ENCODE measurements at places on chromosomes 2 and 18.

DNA sequence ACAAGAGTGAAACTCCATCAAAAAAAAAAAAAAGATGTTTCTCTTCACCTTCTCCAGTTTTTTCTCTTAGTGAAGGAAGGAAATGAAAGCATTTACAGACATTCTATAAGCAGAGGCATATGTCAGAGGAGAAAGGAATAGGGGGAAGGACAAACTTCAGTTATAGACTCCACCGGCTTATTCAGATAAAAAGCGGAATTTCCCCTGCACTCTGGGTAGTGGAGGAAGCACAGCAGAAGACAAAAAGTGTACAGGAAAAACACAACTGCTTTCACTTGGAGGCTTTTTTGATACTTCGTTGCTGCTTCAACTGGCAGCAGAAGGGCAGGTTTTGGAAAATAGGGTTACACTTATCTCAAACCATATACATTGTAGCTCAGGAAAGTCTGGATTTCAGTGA lies 3.2 kb upstream of the MGAT4A start:
- H3K4me1 ChIP-seq = no peaks in the 10 kb centered on the region
- no peak overlapping the region for H3K27ac ChIP-seq
- DNase-seq = no peak
- H3K4me3 ChIP-seq = no peak overlapping the region
- no peaks in the 10 kb centered on the region for H3K36me3 ChIP-seq
- H3K27me3 ChIP-seq = no peaks in the 10 kb centered on the region

DNA sequence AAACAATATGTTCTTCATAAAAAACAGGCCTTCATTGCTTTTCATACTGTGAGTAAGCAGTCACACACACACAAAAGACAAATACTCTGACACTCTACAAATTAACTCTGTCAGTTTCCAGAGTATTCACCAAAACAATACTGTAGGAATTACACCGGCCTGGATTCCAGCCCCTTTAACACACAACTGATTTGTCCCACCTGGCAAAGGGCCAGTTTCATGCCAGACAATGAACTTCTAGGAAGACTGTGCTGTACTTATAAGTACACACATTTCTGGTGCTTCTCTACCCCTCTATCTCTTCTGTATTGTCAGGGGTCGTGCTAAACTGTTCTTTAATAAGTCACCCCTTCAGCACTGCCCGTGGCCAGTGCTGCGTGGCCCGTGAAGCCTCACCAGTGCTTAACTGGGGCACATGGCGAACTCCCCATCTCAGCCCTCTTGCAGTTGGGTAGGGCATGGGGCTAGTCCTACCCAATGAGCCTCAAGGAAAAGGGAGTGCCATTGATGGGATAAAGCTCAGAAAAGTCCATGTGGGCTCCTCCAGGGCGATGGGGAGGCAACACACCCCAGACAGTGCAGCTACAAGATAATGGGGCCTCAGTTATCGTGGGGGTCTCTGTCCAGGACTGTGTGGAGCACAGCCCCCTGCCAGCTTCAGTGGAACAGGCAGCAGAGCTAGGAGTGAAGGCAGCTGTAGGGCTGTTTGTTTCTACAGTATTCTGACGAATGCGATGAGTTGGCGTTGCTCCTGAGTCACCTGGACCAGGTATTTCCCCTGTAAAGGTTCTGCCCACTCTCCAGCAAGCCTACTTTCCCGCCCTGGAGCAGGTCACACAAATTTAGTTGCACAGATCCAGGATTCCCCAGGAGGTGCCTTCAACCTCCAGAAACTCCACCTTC lies 99.0 kb downstream of the SP3 start:
- no peak overlapping the region for H3K4me3 ChIP-seq
- no peaks in the 10 kb centered on the region for H3K27me3 ChIP-seq
- H3K27ac ChIP-seq = peak overlapping the region; percentile 84
- H3K4me1 ChIP-seq = peaks cover 7% of the 10 kb centered on the region

- H3K27ac ChIP-seq = no peak overlapping the region
- no peaks in the 10 kb centered on the region for H3K4me1 ChIP-seq
These were observed 6.3 kb downstream of the UGT1A1 start for GRCh38 chr2:233766416-233766815.

DNA sequence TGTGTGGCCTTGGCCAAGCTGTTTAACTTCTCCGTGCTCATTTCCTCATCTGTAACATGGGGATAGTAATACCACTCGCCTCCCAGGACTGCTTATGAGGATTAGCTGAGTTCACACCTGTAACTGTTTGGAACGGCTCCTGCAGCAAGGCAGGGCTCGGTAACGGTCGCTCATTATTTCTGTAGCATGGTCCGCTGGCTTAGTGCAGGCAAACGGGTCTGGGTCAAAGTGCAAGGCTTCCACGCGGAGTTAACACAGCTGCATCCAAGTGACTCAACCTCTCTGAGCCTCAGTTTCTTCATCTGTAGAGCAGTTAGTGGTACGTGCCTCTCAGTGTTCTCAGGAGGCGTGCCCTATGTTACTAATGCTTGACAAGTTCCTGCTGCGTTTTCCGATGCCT lies 94.3 kb upstream of the YWHAQ start:
- no peak overlapping the region for H3K4me3 ChIP-seq
- no peaks in the 10 kb centered on the region for H3K4me1 ChIP-seq
- no peaks in the 10 kb centered on the region for H3K27me3 ChIP-seq
- no peak for DNase-seq
- no peaks in the 10 kb centered on the region for H3K36me3 ChIP-seq

DNA sequence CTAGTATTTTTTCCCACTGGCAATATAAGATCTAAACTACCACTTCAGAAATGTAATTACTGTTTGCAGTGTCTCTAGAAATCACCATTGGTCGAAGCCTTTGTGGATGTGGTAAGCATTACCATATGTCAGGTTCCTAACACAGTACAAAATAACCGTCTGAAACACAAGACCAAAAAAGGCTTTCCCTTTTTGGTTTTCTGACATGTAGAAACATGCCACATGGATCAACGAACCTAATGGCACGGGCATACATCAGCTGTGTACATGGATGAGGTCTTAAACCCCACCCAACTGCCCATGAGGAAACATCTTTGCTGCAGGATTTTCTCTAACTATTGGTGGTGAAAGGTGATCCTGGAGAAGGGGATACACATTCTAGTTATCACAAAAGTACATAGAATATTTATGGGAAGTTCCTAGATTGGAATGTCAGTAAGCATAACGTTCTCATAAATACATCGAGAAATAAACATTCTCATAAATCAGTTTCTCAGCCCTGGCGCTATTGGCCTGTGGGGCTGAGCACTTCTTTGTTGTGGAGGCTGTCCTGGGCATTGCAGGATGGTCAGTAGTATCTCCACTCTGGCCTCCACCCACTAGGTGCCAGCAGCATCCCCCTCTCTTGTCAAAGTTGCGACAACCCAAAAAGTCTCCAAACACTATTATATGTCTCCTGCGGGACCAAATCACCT lies 9.0 kb downstream of the VIT start:
- H3K4me3 ChIP-seq = no peak overlapping the region
- no peaks in the 10 kb centered on the region for H3K4me1 ChIP-seq
- H3K27me3 ChIP-seq = no peaks in the 10 kb centered on the region
- no peaks in the 10 kb centered on the region for H3K36me3 ChIP-seq

- H3K4me3 ChIP-seq = no peak overlapping the region
- no peaks in the 10 kb centered on the region for H3K4me1 ChIP-seq
- no peak overlapping the region for H3K27ac ChIP-seq
These were observed 29.6 kb upstream of the MLPH start for GRCh38 chr2:237457388-237457941.
